ENCODE measurements at places on chromosomes 2 and 18. TPM values are rescaled to one million over a fixed set of nuclear protein-coding genes. Genes with fewer than 3 reads are reported as not detected.

DNA sequence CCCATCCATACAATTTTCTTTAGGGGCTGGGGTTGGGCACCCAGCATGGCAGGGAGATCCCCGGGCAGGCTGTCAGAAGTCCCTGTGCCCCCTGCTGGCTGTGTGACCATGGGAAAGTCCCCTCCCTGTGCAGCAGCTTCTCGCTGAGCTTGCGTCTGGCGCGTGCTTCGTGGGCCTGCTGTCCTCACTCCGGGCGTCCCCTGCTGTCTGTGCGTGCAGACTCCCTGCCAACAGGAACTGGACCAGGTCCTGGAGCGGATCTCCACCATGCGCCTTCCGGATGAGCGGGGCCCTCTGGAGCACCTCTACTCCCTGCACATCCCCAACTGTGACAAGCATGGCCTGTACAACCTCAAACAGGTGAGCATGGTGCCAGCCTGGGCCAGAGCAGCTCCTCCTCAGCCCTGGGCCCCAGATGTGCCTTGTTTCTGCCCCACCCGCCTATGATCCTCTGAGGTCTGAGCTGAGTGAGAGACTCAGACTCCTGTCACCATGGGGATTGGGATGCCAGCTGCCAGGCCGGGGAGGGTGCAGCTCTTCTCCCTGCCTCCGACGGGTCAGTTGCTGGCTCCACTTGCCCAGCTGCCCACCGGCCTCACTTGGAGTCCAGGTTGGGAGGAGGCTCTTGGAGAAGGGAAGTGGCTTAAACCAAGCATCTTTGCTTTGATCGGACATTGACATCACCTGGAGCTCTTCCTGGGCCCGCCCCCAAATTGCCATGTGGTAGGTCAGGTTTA, 28.6 kb downstream of the IGFBP2 start:
- no peak for DNase-seq

GMCL1 gene
- polyA plus RNA-seq = 16.4 TPM

DNA sequence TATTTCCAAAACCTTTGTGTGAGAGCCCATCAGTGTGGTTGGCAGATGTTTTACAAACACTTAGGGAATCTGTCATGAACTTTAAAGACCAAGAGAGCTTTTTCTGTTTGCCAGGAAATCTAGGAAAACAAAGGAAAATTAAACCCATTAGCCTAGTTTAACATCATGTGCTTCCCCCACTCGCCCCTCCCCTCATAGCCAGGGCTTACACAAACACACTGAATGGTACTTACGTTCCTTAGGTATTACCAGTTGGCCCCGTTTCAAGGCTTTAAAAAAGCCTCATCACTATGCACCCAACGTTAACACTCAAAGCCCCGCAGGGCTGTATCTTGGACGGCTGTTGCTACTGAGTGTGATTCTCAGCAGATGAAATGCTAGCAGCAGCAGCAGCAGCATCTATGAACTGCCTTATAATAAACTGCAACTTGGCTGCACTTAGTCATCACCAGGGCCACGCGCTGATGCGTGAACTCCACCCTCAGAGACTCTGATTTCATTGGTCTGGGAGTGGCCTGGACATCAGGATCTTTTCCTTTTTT, 20.1 kb upstream of the TTC39C start:
- DNase-seq = no peak

CRACDL gene
- polyA plus RNA-seq = 2.2 TPM

GRCh38 chr2:238936162-238937052, 88.5 kb downstream of the TWIST2 start:
- no peak for DNase-seq

COL6A3 gene
- polyA plus RNA-seq = 218 TPM

DNA sequence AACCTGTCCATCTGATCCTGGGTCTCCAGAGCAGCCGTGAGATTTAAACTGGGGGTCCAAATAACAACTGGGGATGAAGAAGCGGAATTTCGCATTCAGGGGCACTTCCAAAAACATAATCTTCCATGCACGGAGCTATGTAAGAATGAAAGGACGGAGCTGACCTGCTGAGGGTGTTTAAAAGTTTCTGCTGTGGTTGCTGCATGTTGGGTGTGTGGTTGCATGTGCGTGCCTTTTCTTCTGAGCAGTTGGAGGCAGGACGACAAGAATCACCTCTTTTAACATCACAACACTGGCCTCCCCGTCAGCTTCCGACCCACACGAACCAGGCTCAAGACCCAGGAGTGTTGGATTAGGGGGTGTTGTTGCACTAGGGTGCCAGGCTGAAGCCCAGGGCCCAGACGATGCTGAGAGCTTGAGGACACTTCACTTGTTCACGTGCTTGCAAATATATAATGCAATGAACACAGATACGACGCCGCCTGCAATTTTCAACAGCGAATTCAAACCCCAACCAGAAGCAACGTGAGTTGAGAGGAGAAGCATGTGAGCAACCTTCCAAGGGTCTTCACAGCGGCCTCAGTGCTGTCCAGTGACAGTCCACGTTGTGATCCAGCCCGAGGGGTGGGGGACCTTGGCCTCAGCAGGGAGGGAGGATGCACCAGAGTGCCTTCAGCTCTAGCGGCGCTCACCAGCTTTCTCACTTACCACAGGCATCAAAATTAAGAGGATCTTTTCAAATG, 76.0 kb upstream of the SALL3 start:
- DNase-seq = no peak

GRCh38 chr2:203025592-203025991, 10.9 kb downstream of the NBEAL1 start:
- DNase-seq = no peak

MOCOS gene
- 0.15 TPM for polyA plus RNA-seq

RUFY4 gene
- not detected for polyA plus RNA-seq

- no peak for DNase-seq
These were observed 3.9 kb upstream of the MGAT4A start for GRCh38 chr2:98734823-98735260.

GRCh38 chr2:67641312-67642045, 244.3 kb downstream of the ETAA1 start:
- no peak for DNase-seq

DNA sequence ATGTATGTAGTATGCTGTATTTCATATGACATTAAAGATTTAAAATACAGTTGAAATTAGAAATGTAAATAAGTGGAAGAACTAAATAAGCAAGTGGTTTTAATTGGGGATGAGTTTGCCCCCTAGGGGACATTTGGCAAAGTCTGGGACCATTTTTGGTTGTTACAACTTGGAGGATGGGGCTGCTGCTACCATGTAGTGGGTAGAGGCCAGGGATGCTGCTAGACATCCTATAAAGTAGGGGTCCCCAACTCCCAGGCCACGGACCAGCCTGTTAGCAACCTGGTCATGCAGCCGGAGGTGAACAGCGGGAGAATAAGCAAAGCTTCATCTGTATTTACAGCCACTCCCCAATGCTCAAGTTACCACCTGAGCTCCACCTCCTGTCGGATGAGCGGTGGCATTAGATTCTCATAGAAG, 27.9 kb upstream of the ASNSD1 start:
- no peak for DNase-seq

SERPINB8 gene
- polyA plus RNA-seq = 1.7 TPM

RND3 gene
- 63.1 TPM for polyA plus RNA-seq

THSD7B gene
- 1.5 TPM for polyA plus RNA-seq

REG1B gene
- polyA plus RNA-seq = not detected

CPLX4 gene
- not detected for polyA plus RNA-seq

DNA sequence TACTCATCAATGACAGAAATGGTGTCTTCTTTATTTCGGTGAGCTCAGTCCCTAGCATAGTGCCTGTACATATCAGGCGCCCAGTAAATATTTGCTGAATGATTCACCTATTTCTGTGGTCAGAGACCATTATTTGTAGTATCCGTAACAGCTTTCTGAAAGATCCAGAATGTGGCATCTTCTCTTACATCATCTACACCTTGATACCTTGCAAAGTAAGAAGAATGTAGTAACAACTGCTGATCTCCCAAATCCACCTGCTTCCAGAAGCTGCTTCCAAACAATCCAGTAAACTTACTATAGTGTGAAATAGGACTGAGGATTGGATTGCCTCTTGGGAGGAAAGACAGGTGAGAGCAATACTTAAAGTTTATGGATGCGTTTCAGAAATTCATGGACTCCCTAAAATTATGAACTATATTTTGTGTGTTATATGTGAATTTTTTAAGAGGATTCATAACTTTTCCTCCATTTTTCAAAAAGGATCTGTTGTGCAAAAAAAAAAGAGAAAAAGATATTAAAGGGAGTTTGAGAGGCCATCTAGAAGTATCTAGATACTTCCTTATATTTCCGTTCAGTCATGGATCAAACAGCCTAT, 945 bp upstream of the ASXL2 start:
- no peak for DNase-seq

ITGB6 gene
- 24.5 TPM for polyA plus RNA-seq

Data from muscle of arm (tissue), 14 donors.